G401 (cell line): ENCODE measurements at places on chromosomes 2 and 18. TPM values are rescaled to one million over a fixed set of nuclear protein-coding genes. Genes with fewer than 3 reads are reported as not detected.

GRCh38 chr2:179297927-179298326, 33.3 kb upstream of the SESTD1 start:
- DNase-seq: no peak

The REG3A gene
- total RNA-seq: not detected in 2 replicates

GRCh38 chr18:60996326-60996725, 336.9 kb upstream of the CDH20 start:
- DNase-seq: no peak

The ASTL gene
- 2.6 TPM in 1 of 2 replicates, not detected in the other for total RNA-seq

GRCh38 chr2:24881623-24882022, 38.4 kb downstream of the ADCY3 start:
- DNase-seq: no peak
